Stimulated activated CD4-positive, alpha-beta T cell treated with anti-CD3 and anti-CD28 coated beads, Interleukin-1b, Interleukin-23, amount 100 ng/mL, for 1 hour (primary cell): ENCODE measurements at places on chromosomes 4 and X.
A peak's percentile ranks its signal among the peaks of the same experiment; 100 is the strongest.

DNA sequence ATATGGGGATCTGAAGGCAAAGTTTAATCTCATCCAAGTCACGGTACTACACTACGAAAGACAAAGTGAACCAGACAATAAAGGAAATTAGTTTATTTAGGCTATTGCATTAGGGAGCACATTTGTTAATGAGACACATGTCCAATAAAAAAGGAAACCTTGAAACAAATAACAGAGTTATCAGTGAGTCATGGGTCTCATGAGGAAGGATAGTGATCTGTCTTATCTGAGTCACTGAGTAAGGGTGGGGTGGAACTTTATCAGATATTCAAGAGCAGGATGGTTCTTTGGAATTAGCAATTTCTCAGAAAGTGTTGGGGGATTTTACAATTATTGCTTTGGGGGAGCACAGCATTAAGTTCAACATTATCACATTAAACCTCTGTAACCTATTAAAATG lies 188.9 kb upstream of the IL1RAPL1 start:
- DNase-seq = no peak

GRCh38 chr4:184757810-184758209 lies 23.9 kb upstream of the CENPU start:
- DNase-seq = no peak

GRCh38 chrX:302975-303374 lies 15.6 kb downstream of the GTPBP6 start:
- no peak for DNase-seq

- no peak for DNase-seq
Measured at GRCh38 chrX:15856222-15856587, 1.6 kb upstream of the AP1S2 start.

- DNase-seq = no peak
Measured at GRCh38 chrX:106919932-106920452, at the start of gene CLDN2. TSS of gene CLDN2 (plus strand) at chrX:106920402. CDS start at chrX:106928229, 7,827 bp downstream.

DNA sequence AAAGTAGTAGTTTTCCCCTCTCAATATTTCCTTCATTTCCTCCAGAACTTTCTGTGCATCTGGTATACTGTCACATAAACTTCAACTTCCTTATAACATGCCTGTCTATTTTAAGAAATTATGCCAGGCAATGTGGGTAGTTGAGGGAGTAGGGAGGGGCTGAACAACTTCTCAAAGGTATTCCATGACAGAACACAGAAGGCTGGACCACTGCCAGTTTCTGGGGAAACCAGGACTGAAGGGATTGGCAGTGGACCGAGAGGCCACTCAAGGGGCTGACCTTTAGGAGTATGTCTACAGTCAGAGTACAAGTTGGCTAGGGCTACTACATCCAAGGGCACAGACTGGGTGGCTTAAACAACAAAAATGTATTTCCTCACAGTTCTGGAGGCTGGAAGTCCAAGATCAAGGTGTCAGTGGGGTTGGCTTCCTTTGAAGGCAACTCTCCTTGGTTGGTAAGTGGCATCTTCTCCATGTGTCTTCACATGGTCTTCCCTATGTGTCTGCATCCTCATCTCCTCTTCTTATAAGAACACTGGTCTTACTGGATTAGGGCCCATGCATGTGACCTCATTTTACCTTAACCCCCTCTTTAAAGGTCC lies 6.9 kb downstream of the SH3RF1 start:
- no peak for DNase-seq

GRCh38 chrX:130110379-130111219 lies at the start of gene ELF4:
TSS of gene ELF4 (minus strand) at chrX:130110497. CDS start at chrX:130081330, 29,167 bp downstream.
- peak; percentile 15 for DNase-seq

GRCh38 chr4:158020734-158021346 lies 152.0 kb downstream of the GASK1B start:
- DNase-seq = no peak
